Epithelial cell of prostate (primary cell): ENCODE measurements at places on chromosomes 12 and 14.

GRCh38 chr12:108000111-108000510 lies 129.0 kb upstream of the WSCD2 start:
- DNase-seq: no peak

DNA sequence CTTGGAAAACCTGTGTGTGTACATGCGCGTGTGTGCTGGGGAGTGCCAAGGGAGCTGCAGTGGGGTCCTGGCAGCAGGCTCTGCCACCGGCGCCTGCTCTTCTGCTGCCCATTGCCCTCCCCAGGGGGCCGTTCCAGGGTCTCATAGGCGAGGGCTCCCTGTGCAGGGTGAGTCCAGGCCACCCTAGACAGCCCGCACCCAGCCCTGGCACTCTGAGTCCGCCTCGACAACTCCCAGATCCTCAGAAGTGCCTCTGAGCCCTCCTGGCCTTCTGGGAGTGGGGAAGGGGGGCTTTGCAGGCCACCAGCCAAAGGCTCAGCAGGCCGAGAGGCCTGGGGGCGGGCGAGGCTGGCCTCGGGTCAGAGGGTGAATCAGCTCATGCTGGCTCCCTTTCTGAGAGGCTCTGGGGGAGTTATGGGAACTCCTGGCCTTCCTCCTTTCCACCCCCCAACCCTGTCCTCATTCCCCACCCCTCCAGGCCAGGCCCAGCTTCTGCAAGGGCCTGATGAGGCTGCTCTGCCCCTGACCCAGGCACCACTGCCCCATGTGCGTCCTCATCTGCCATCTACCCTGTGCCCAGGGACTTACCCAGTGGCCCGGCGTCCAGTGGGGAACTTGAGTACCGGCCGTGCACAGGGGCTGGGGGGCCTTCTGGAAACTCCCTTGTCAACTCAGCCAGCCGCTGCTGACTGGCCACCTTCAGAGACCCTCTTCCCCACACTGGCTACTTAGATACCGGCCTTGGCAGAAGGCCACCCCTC lies 2.1 kb upstream of the TEDC1 start:
- DNase-seq: no peak

GRCh38 chr12:52636189-52636588 lies 15.8 kb downstream of the KRT2 start:
- no peak for DNase-seq

- DNase-seq: no peak
These were observed 40.1 kb downstream of the PDZRN4 start for GRCh38 chr12:41228066-41228820.

DNA sequence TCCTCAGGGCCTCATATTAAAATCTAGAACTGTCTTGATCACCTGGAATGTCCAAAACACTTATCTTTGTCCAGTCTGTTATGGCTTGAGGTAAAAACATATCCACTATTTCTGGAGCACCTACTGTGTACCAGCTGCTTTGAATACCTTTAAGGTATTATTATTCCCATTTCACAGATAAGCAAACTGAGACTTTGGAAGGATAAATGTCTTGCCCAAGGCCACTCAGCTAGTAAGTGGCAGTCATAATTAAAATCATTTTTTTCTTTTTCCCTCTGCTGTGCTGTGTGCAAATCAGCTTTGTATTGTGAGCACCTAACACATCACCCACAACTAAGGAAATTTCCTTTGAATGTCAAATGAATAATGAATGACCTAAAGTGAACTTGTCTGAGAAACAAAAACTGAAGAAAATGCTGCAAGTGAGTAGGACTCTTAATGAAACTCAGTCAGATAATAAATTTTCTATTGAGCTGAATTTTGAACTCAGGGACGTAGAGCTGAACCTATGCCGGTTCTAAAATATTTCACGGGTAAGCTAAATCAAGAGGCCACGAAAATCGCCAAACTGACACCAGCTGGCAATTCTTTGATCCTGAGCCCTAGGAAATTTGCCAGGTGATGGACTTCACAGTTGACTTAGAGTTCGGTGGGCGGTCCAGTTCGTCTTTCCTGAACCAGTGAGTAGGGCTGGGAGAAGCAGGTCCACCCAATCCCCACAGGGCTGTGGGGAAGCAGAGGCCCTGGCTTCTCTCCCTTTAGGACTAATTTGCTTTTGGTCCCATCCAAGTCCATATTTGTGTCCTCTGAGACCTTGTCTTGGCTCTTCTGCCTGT lies 159.7 kb upstream of the PWP1 start:
- no peak for DNase-seq

DNA sequence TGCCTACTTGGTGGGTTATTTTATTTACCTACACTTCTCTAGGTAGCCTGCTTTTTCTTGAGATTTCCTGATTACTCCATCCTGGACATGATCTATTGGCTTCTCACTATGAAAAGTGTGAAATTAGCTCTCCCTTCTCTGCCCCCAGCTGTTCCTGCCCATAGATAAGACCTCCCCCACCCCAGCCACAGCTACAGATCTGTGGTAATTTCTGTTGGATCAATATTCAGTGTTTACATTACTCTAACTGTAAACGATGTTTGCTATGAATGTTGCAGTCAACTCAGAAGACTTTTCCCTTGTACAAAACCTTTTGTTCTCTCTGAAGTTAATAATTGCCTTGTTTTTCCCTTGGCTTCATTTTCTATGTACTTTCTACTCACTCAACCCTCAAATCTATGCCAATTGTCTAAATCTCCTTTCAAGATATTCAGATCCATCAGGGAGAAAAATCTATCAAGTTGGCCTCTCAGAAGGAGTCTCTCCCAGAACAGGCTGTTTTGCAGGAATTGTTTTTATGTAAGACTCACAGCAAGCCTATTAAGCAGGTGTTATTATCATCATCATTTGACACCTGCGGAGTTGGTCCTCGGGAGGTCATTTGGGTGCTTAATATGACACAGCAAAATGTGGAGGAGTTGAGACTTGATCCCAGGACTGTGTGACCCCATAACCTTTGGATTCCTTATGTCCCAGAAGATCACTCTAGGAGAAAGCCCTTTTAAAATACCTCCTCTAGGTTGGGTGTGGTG lies 227.4 kb downstream of the SUDS3 start:
- no peak for DNase-seq

- DNase-seq: no peak
These were observed 448.0 kb upstream of the FBXO33 start for GRCh38 chr14:39880106-39880695.

DNA sequence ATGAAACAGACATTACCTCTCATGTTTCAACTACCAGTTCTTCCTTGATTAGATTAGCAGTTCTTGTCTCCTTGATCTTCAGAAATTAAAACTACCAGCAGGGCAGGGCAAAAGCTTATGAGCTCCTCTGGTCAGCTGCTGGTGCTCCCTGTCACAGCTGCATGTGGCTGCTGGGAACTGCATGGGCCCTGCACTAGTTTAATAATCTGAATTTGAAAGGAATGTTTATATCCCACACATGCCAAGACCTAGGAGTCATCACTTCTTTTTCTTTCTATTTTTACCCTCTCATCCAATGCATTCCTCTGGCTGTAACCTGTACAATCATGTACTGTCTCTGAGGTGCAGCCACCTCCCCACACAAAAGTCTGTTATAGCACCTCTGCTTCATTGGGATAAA lies 73.9 kb downstream of the ARMH4 start:
- DNase-seq: no peak

DNA sequence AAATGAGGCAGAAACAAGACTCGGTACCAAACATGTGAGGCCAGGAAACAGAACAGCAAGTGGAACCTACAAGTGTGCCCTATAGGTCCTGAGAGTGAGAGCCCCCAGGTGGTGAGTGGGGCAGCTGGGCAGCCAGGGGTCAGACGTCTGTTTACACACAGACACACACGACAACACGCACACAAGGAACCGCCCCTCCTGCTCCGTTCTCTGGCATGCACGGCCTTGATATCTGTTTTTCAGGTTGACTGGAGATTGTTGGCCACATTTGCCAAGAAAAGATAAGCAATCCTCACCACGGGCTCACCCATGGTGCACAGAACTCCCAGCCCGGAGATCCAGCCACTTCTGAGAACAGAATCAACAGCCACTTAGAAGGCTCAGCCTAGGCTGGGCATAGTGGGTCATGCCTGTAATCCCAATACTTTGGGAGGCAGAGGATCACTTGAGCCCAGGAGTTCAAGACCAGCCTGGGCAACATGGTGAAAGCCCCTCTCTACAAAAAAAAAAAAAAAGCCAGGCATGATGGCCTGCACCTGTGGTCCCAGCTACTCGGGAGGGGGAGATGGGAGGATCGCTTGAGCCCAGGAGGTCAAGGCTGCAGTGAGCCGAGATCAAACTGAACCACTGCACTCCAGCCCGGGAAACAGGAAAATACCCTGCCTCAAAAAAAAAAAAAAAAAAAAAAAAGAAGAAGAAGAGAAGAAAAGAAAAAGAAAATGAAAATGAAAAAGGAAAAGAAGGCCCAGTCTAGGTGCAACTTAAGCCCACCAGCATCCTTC lies 19.4 kb upstream of the EIF5 start:
- DNase-seq: no peak

DNA sequence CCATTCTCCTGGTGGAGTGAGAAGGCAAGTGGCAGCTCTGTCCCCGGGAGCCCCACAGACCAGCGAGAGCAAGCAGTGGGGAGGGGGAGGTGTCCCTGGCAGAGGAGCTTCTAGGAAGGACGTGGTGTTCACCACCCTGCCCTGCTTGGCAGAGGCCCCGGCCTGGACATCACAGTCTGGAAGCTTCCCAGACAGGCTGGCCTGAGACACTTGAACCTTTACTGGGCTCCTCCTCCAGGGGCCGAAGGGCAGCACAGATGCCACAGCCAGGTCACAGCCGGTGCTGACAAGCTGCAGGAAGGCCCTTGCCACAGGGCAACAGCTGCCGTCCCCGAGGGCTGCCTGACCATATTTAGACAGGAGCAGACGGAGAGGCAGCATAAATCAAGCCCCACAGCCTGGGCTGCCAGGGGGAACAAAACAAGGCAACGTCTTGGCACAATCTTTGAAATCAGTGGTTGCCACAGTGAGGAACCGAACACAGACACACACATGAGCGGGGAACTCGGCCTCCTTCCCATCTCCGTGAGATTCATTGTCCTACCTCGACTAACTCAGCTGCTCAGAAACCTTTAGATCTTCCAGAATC lies 28.5 kb downstream of the PRIMA1 start:
- no peak for DNase-seq

DNA sequence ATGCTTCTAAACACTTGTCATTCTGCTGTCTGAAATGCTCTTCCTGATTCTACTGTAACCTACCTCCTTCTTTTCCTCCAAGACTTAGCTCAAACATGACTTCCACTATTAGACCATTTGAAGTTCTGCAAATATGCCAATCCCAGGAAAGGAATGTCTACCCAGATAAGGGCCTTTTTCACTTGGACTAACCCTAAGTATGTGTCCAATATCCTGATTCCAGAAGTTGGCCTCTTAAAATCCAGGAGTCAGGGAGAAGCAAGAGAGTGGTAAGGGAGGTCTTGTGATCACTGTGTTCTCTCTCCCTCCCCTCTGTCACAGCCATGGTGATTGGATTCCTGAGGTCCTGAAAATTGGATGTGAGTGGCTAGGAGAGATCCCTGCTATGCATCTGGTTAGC lies 30.2 kb downstream of the ADCY6 start:
- DNase-seq: no peak

DNA sequence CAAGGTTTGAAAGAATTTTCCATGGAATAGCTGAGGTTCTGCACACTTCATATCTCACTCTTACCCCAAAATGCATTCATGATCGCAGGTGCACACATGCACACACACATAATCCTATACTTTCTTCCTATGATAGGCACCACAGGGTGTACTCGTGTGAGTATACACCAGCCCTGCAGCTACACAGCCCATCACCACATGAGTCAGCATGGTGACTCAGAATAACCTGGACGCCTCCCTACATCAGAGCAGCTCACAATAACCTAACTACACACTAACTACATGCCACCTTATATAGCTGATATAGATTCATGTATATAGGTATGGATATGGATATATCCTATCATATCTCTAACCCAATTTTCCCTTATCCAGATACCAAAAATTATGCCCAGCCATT lies 850.2 kb upstream of the TMEM132C start:
- DNase-seq: peak; percentile 5

- peak; percentile 92 for DNase-seq
These were observed 94.1 kb downstream of the EML5 start for GRCh38 chr14:88698651-88699050.

DNA sequence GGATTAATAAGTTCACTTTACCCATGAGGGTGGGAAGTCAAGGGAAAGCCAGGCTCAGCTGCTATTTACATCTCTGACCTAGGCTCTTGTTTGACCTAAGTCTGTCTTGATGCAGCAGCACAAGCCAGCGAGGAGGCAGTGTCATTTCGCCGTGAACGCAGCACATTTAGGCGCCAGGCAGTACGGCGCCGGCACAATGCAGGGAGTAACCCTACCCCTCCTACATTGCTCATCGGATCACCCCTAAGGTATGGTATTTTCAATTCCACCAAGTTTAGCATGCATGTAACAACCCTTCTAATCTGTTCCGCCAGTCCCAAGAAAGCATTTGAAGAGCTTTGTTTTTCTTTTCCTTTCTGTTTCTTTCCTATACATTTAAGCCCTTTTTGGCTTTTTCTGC lies 81.2 kb downstream of the PCNX1 start:
- no peak for DNase-seq

DNA sequence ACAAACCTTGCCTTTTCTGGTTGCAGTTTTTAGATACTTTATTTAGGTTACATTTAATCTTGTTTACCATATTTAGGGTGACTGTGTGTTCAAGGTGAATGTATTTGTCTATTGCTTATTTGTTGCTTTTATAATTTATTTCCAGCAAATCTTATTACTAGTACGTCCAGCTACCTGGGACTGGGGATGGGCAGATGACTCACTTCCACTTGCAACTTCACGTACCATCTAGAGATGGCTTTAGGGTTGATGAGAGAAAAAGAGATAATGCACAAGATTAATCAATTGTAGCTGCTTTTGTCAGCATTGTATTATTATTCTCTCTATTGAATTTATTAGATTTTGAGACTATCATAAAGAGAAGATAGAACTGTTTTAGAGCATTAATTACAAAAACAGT lies 5.1 kb downstream of the MIPOL1 start:
- DNase-seq: no peak

DNA sequence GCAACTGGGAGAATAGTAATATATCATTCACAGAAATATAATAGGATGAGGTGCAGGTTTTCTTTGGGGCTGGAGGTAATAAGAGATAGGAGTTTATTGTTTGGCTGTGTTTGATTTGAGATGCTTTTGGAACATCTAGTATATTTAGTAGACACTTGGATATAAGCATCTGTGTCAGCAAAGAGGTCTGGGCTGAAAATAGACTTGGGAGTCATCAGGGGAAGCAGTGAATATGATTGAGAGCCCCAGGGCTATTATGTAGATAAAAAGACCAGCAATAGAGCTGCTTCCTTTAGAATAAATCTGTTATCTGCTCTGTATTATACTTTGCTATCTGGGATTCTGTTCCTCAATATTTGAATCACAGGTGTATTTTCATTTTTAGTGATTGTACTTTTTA lies 36.6 kb downstream of the SPATA7 start:
- no peak for DNase-seq

- DNase-seq: no peak
These were observed 67.8 kb downstream of the MVK start for GRCh38 chr12:109641422-109641821.

DNA sequence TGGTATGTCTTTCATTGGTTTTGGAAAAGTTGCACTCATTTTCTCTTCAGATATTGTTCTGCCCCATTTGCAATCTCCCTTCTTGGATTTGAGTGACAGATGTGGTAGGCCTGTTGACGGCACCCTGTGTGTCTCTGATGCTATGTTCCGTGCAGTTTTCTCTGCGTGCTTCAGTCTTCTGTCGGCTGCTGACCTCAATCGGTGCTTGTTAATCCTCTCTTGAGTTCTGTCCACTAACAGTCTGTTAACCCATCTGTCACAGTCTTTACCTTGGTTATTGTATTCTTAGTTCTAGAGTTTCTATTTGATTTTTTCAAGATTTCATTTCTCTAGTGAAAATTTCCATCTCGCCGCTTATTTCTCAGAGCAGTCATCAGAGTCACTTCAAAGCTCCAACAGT lies 20.7 kb upstream of the PLD4 start:
- DNase-seq: no peak
